ENCODE measurements at places on chromosomes 2 and 18. TPM values are rescaled to one million over a fixed set of nuclear protein-coding genes. Genes with fewer than 3 reads are reported as not detected.

Gene SOX11
- not detected for total RNA-seq

Gene TUBA3E
- not detected for total RNA-seq

Gene EVX2
- not detected for total RNA-seq

Gene TMEM198
- 6.7 TPM for total RNA-seq

Gene ARHGAP25
- total RNA-seq: 3.2 TPM

Gene CCDC85A
- total RNA-seq: 8.2 TPM

DNA sequence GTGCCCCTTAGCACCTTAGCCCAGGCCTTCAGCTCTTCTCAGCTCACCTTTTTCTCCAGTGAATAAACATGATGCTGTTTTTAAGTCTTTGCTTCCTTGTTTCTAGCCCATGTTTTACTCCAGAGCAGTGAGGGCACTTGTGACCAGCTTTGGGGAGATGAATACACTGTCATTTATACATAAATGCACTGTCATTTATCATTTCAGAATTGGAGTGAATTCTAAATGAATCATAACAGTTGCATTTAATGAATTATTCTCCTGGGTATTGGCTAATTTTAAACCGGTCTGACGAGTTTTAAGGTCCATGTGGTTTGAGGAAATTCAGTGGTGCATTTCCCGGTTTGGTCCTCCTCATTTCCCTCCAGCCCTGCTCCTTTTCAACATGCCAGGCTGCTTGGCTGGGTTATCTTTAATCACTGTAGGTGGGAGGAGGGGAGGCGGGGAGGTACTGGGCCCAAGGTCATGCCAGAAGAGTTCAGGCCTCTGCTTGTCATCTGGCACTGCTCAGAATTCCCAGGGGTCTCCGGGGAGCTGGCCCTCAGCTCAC lies 23.9 kb downstream of the PRKCE start:
- H3K27ac ChIP-seq: no peak overlapping the region
- no peaks in the 10 kb centered on the region for H3K36me3 ChIP-seq
- peaks cover 17% of the 10 kb centered on the region for H3K4me1 ChIP-seq
- DNase-seq: no peak
- no peak overlapping the region for H3K4me3 ChIP-seq
- H3K27me3 ChIP-seq: no peaks in the 10 kb centered on the region

GRCh38 chr2:52703004-52703403 lies 1064.6 kb upstream of the CHAC2 start:
- DNase-seq: no peak
- no peaks in the 10 kb centered on the region for H3K27me3 ChIP-seq
- H3K27ac ChIP-seq: no peak overlapping the region
- no peaks in the 10 kb centered on the region for H3K4me1 ChIP-seq

DNA sequence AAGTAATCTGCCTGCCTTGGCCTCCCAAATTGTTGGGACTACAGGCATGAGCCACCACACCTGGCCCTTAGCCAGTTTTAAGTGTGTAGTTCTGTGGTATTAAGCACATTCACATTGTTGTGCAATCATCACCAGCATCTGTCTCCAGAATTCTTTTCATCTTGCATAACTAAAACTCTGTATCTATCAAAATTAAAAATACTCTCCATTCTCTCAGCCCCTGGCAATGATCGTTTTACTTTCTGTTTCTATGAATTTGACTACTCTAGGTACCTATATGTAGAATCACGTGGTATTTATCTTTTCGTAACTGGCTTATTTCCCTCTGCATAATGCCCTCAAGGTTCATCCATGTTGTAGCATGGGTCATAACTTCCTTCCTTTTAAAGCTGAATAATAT lies 45.5 kb upstream of the CAVIN2 start:
- no peaks in the 10 kb centered on the region for H3K4me1 ChIP-seq
- no peak overlapping the region for H3K4me3 ChIP-seq
- H3K27me3 ChIP-seq: no peaks in the 10 kb centered on the region
- H3K36me3 ChIP-seq: no peaks in the 10 kb centered on the region

DNA sequence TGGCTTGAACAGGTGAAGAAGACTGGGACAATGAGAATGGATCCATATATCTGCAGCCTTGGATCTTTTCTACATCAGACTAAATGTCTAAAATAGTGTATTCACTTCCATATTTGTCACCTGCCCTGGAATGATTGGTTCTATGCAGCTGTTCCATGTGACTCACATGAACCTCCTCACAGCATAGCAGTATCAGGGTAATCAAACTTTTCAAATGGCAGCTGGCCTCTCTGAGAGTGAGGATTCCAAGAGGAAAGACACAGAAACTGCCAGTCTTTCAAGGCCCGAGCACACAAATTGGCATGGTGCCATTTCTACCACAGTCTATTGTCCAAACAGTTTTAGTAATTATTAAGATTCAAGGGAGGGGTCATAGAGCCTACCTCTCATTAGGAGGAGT lies 859.3 kb downstream of the BCL11A start:
- H3K27ac ChIP-seq: no peak overlapping the region
- H3K4me1 ChIP-seq: peaks cover 22% of the 10 kb centered on the region
- no peak for DNase-seq
- no peaks in the 10 kb centered on the region for H3K36me3 ChIP-seq
- no peak overlapping the region for H3K4me3 ChIP-seq

DNA sequence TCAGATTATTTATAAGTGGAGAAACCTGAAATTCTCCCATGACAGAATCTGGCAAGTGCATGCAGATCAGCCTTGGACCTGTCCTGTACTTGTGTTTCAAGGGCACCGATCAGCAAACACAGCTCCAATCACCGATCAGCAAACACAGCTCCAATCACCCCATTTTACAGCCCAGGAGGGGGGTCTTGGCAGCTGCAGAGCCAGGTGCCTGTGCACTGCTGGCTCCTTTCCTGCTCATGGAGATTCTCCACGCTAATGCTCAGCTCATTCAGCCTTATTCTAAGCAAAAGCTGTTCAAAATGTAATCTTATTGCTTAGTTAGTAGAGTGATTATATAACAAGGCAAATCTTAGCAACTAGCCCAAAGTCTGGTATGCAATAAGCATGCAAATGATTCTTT lies 623.1 kb upstream of the HS6ST1 start:
- DNase-seq: no peak
- no peak overlapping the region for H3K4me3 ChIP-seq
- no peaks in the 10 kb centered on the region for H3K36me3 ChIP-seq

DNA sequence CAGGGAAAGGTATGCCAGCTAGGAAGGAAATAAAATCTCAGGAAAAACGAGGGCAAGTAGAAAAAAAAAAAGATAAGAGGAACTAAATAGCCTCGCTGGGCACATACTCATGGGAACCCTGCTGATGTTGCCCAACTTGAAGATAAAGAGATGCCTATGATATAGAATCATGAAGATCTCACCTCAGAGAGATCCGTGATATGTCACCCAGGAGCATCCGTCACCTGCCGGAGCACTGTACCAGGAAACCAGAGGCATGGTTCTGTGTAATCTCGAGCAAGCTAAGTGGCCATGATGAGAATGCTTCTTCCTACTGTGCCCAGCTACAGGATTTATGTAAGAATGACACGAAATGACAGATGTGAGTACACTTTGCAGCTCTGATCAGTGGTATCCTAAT lies 40.0 kb downstream of the CYP1B1 start:
- no peak for DNase-seq
- H3K36me3 ChIP-seq: no peaks in the 10 kb centered on the region
- peaks cover 5% of the 10 kb centered on the region for H3K4me1 ChIP-seq
- H3K27ac ChIP-seq: no peak overlapping the region
- peaks cover 10% of the 10 kb centered on the region for H3K27me3 ChIP-seq

DNA sequence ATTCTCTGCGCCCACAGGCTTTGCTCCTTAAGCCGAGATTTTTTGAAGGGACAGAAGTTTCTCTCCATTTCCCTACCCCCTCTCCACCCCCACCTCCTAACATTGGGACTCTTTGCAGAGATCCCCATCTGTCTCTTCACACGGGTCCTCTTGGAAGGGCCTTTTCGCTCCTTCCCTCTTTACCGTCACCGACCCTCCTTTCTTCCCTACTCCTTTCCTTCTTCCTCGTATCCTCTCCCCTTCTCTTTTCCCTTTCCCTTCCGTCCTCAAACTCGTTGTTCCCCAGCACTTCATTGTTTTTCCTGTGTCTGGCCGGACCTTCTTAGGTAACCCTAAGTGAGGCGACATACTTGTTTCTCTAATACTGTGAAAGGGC lies 660 bp downstream of the COPS7B start:
- peak overlapping the region; percentile 91 for H3K27ac ChIP-seq
- peak overlapping the region; percentile 90 for H3K4me3 ChIP-seq
- H3K27me3 ChIP-seq: no peaks in the 10 kb centered on the region
- peaks cover 52% of the 10 kb centered on the region for H3K4me1 ChIP-seq
- H3K36me3 ChIP-seq: peaks cover 12% of the 10 kb centered on the region

- no peak overlapping the region for H3K27ac ChIP-seq
- H3K4me1 ChIP-seq: no peaks in the 10 kb centered on the region
- H3K27me3 ChIP-seq: no peaks in the 10 kb centered on the region
- H3K4me3 ChIP-seq: no peak overlapping the region
These were observed 270.7 kb upstream of the HNMT start for GRCh38 chr2:137693534-137693933.

DNA sequence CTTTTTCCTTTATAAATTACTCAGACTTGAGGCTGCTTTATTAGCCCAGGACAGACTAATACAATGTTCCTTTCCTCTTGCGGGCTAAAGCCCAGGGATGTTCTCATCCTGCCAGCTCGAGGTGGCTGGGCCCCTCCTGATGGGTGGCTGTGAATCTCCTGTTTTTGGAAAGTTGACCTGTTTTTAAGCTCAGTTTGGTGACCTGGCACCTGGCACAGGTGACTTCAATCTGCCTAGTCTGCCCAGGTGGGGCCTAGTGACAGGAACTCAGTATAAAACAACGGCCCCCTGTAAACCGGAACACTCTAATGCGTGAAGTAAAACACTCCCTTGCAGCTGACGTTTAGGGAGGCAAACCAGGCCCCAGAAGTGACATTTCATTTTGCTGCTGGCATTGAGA lies 92.7 kb upstream of the SNTG2 start:
- H3K4me1 ChIP-seq: no peaks in the 10 kb centered on the region
- no peak for DNase-seq
- no peaks in the 10 kb centered on the region for H3K27me3 ChIP-seq
- H3K36me3 ChIP-seq: no peaks in the 10 kb centered on the region

DNA sequence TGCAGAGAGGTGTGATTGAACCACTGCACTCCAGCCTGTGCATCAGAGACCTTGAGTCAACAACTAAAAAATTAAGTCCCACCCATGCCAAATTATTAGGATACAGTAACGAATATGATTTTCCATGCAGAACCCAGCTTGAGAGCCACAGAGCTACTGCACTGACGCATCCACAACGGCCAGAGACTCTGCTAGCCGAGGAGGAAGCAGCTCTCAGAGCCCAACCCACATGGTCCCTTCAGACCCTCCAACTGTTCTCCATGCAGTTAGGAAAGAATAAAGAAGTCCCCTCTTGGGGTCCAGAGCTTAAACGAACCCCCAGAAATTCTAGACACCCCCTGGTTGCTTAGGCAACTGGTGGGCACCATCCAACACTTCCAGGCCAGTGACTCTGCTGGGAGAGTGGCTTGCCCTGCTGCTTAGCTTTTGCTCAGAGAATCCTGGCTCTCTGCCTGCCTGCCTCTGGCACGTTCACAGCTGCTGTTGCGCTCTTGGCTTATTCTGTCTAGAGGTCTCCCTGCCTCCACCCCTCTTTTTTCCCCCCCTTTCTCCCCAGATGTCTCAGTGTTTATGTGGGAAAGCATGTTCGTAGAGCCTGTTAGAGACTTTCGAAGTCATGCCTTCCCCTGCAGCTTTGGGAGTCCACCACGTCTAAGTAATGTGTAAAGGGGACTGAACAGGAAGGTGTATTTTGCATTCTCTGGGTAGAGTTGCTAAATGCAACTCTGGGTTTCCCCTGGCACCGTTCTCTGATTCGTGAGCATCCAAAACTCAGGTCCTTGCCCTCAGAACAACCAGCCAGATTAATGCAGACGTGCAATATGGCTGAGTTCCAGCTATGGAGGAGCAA lies 26.0 kb upstream of the SP3 start:
- peaks cover 40% of the 10 kb centered on the region for H3K4me1 ChIP-seq
- H3K4me3 ChIP-seq: no peak overlapping the region
- H3K27ac ChIP-seq: peak overlapping the region; percentile 19
- DNase-seq: peak; percentile 66

GRCh38 chr2:64283641-64284361 lies 139.6 kb upstream of the PELI1 start:
- no peak overlapping the region for H3K4me3 ChIP-seq
- no peaks in the 10 kb centered on the region for H3K27me3 ChIP-seq
- H3K36me3 ChIP-seq: no peaks in the 10 kb centered on the region

GRCh38 chr2:230895536-230896345 lies 29.3 kb downstream of the GPR55 start:
- H3K36me3 ChIP-seq: no peaks in the 10 kb centered on the region
- no peaks in the 10 kb centered on the region for H3K4me1 ChIP-seq
- H3K27me3 ChIP-seq: no peaks in the 10 kb centered on the region
- DNase-seq: no peak
- no peak overlapping the region for H3K27ac ChIP-seq

GRCh38 chr18:56161566-56162260 lies 476.7 kb downstream of the TXNL1 start:
- no peak for DNase-seq
- H3K36me3 ChIP-seq: no peaks in the 10 kb centered on the region
- peaks cover 4% of the 10 kb centered on the region for H3K4me1 ChIP-seq
- no peak overlapping the region for H3K27ac ChIP-seq
- H3K27me3 ChIP-seq: no peaks in the 10 kb centered on the region
- H3K4me3 ChIP-seq: no peak overlapping the region

GRCh38 chr2:135063210-135063609 lies 11.1 kb downstream of the RAB3GAP1 start:
- no peak overlapping the region for H3K27ac ChIP-seq
- H3K4me3 ChIP-seq: no peak overlapping the region
- H3K27me3 ChIP-seq: no peaks in the 10 kb centered on the region
- H3K4me1 ChIP-seq: peaks cover 21% of the 10 kb centered on the region
- no peak for DNase-seq

DNA sequence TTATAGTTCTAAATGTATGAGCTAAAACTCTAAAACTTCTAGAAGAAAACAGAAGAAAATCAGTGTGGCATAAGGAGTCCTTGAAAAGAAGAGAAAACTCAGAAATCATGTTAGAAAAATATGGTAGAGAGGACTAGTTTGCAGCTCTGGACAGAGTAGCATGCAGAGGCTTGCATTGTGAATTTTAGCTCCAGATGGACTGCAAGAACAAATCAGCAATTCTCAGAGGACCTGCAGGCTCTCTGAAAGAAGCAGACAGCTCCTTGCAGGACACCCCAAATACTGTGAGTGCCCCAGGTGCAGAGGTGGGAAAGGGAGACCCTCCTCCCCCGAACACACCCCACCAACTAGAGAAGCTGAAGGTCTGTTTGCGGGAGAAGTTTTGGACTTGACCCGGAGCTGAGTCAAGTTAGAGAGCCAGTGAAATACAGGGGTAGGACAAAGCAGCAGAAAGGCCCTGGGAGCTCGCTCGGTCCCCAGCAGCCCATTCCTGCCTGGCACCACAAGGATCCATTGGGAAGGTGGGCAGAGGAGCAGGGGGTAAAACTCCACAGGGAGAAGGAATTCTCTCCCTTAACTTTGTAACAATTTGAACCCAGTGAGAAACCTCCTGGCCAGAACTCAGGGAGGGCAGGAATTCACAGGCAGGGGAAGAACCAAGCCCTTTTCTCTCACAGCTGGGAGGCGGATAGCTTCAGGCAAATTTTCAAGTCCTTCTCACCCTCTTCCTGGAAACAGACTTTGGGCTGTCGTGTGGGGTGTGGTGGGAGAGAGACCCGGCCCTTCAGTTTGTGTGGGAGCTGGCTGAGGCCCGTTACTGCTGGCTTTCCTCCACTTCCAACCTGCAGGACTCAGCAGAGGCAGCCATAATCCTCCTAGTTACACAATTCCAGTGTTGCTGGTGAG lies 216.2 kb upstream of the SLC35G4 start:
- H3K27me3 ChIP-seq: no peaks in the 10 kb centered on the region
- H3K4me3 ChIP-seq: no peak overlapping the region
- no peaks in the 10 kb centered on the region for H3K4me1 ChIP-seq
- no peak for DNase-seq
- no peak overlapping the region for H3K27ac ChIP-seq

GRCh38 chr18:77114415-77115191 lies 18.0 kb downstream of the MBP start:
- DNase-seq: peak; percentile 99
- H3K27ac ChIP-seq: peak overlapping the region; percentile 100
- peak overlapping the region; percentile 4 for H3K4me3 ChIP-seq
